Hypothalamus (tissue), 51 donors: ENCODE measurements at places on chromosomes 2 and 18.

- no peak for DNase-seq
Measured at GRCh38 chr2:64850642-64851041, 138.6 kb upstream of the SLC1A4 start.

GRCh38 chr2:8628179-8628865 is 53.5 kb upstream of the ID2 start:
- no peak for DNase-seq

- no peak for DNase-seq
Measured at GRCh38 chr2:240812301-240812680, 7.7 kb downstream of the KIF1A start.

DNA sequence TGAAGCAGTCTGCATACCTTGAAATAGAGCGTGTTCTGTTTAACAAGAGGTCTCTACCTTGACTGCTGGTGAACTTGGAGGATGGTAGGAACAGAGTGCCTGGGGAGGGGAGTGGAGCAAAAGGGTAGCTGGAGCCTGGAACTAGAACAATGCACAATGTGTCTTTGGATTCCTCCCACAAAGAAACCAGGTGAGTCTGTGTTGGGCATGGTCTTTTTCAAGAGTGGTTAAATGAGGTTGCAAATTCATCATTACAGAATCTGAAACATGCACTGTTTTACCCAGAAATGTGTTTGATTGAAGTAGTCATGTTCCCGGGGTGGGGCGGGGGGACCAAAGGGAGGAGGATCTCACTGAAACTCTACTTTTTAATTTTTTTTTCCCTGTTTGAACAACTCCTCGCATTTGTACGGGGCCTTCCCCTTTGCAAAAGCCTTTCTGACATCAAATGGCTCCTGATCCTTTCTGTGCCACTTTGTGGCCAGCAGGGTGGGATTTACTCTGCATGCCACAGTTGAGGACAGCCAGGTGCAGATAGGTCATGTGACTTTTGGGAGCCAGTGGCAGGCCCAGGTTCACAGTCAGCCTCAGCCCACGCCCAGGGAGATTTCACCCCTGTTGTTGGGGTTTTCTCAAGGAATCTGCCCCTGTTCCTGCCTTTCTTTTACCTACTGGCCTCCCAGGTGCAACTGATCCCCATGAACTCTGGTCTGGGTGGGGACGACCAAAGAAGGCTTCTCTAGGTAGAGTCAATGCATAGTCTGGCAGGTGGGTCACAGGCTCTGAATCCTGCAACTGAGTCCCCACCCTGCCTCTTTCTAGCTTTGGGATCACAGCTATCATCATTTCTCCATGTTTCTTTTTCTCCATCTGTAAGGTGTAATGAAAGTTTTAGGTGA is 28.2 kb downstream of the MYCN start:
- DNase-seq = no peak

DNA sequence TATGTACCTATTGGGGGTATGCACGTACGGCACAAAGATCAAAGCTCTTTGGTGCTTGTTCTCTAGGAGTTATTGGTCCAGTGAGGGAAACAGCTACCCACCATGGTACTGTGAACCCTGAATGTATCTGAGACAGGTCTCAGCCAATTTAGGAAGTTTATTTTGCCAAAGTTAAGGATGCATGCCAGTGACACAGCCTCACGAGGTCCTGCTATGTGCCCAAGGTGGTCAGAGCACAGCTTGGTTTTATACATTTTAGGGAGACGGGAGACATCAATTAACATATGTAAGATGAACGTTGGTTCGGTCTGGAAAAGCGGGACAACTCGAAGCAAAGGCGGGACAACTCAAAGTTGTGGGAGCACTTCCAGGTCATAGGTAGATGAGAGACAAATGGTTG is 75.8 kb downstream of the SOWAHC start:
- DNase-seq = no peak

- no peak for DNase-seq
Measured at GRCh38 chr2:8255448-8255800, 426.4 kb upstream of the ID2 start.

- no peak for DNase-seq
Measured at GRCh38 chr2:156580501-156580900, 144.3 kb downstream of the GPD2 start.

DNA sequence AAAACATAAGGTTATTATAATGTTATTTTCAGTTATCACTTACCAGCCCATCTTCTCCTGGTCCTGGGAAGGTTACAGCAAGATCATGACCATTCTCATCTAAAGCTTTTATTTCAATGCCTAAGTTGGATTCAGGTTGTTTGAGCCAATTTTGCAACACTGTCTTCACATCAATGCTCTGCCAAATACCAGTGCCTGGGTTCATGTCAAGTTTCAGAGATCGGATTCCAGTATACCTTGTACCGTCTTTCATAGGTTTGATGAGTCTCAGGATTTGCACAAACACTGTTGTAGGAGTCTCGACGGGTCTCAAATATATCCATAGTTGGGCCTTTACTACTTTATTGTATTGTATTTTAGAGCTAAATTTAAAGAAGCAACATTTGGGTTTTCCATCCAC is 2.5 kb downstream of the MSTN start:
- no peak for DNase-seq

- DNase-seq = no peak
Measured at GRCh38 chr2:230124757-230125431, 56.2 kb upstream of the SLC16A14 start.

GRCh38 chr18:12278741-12279682 is 24.9 kb downstream of the CIDEA start:
- DNase-seq = peak; percentile 81

DNA sequence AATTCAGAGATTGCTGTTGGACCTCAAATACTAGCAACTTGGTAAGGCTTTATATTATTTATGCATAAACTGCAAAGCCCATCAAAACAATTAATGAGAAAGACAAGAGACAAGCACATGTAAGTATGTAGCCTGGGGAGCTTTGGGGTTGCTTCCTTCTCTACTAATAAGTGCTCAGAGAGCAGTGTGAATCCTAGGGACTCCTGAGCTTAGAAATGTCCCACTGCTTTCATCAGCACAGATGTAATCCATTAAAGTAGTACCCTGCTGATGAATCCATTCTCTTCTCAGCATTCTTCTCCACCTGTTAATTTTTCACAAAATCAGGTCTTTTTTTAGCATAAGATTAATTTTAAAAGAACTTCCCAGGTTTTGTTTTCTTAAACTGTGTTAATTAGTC is 485.6 kb downstream of the PTH2R start:
- DNase-seq = no peak

DNA sequence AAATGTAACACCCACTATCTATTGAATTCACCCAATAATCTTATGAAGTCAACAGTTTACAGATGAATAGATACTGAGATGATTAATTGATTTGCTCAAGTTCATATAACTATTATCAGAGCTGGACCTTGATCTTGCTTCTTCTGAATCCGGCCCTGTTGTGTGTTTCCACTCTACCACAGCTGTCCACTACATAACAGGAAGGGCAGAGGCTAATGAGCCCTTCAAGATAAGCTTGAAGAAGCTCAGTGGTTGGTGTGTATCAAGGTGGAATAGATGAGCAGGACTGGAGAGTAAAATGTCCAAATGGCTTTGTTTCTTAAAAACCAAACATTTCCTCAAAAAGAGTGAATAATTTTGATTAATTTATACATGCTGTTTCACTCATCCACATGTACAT is 56.4 kb upstream of the ITGB6 start:
- no peak for DNase-seq

- DNase-seq = peak; percentile 51
Measured at GRCh38 chr2:119367472-119368099, 809 bp downstream of the DBI start.

DNA sequence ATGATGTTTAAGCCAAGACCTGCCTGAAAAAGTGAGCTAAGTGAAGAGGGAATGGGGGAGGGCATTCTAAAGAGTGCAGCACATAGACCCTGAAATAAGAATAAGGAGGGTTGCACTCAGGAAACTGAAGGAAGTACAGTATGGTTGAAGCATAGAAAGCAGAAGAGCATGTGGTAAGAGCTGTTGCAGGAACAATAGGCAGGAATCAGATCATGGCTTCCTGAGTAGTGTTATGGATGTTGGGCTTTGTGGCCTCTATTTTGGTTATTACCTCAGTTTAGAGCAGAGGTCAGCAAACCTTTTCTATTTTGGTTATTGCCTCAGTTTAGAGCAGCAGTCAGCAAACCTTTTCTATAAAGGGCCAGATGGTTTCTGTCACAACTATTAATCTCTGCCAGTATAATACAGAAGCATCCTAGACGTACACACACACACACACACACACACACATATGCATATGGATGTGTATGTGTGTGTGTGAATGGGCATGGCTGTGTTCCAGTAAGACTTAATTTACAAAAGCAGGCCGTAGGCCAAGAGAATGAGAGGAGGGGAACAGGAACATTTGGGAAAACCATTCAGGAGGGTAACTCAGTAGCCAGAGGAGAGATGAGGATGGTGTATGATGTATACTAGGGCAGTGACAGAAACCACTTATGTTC is 91.1 kb upstream of the MYO3B start:
- DNase-seq = no peak

GRCh38 chr2:168244318-168244717 is 3.1 kb downstream of the STK39 start:
- no peak for DNase-seq

- peak; percentile 41 for DNase-seq
Measured at GRCh38 chr2:230866756-230867523, 2.2 kb downstream of the ITM2C start.

DNA sequence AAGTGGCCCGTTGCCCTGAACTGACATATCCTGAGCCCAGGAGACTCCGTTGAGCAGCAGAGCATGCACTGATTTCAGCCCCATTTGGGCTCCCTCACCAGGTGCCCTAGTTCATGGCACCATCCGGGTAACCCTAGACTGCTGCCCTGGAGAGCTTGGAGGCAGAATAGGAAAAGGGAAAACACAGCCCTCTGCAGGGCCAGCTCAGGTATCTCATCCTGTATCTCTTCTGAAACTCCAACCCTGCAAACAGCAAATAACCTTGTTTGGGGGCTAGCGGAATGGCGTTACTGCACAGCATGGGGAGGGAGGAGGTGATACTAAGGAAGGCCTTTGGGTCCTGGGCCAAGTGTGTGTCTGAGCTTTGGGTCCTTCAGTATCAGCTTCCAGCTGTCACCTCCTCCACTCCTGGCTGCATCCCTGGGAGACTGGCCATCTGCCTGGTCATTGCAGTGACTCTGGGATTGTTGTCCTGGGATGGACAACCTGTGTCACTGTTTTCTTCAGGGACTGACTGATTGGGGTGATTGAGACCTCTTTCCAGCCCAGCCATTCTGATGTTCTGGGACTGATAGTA is 233.8 kb upstream of the SKOR2 start:
- DNase-seq = no peak

GRCh38 chr2:75589391-75590105 is 28.8 kb upstream of the EVA1A start:
- DNase-seq = no peak

GRCh38 chr2:232310121-232310520 is 68.4 kb upstream of the ALPP start:
- DNase-seq = no peak

DNA sequence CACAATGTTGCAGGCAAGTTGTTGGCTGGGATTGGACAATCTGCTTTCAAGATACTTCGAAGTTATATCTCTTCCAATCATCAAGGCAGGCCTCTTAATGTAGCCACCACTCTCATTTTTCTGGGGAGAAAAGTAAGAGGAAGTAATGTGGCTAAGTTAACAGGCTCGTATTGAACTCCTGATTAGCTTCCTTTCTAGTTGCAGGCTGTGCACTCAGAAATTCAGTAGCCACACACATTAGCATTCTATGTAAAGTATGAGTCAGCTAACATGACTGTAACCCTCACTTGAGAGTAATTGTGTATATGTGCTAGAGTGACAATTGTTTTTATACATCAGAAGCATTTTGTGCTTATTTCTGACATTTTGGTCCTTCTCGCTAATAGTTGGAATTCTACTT is 3.3 kb downstream of the TWSG1 start:
- DNase-seq = no peak

DNA sequence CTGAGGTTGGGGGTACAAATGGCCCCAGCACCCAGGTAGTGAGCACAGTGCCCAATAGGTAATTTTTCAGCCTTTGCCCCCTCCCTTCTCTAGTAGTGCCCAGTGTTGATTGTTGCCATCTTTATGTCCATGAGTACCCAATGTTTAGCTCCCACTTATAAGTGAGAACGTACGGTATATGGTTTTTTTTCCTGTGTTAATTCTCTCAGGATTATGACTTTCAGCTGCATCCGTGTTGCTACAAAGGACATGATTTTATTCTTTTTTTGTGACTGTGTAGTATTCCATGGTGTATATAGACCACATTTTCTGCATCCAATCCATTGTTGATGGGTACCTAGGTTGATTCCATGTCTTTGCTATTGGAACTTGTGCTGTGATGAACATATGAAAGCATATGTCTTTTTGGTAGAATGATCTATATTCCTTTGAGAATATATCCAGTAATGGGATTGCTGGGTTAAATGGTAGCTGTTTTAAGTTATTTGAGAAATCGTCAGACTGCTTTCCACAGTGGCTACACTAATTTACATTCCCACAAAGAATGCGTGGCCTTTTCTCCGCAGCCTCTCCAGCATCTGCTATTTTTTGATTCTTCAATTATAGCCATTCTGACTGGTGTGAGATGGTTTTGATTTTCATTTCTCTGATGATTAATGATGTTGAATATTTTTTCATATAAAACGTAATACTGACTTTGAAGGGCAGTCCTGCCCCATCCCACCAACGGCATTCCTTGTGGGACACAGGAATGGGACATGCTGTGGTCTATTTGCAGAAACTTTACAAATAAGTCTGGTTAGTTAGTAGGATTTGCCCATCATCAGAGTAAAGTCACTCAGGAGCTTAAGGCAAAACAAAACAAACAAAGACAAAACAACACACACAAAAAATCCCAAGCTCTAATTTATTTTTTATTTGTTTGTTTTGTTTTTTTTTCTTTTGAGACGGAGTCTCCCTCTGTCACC is 135.0 kb downstream of the MYCN start:
- DNase-seq = no peak

GRCh38 chr18:64333584-64333983 is 184.7 kb upstream of the LINC00305 start:
- no peak for DNase-seq

DNA sequence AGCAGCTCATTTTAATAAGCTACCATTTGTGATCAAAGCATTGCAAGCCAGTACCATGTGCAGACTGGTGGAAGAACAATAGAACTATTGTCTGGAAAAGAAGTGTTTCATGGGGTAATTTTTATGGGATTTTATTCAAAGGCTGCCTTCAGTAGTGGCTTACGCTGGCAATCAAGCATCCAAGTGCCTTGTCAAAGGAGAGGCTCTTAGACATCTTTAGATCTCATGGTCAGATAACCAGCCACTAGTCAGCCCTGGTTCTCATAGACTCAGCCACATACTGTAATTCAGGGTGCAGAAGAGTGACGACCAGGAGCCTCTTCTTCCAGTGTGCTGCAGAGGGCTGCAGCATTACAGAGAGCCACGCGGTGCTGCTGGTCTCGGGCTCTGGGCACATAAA is 98.5 kb upstream of the NOSTRIN start:
- DNase-seq = no peak

DNA sequence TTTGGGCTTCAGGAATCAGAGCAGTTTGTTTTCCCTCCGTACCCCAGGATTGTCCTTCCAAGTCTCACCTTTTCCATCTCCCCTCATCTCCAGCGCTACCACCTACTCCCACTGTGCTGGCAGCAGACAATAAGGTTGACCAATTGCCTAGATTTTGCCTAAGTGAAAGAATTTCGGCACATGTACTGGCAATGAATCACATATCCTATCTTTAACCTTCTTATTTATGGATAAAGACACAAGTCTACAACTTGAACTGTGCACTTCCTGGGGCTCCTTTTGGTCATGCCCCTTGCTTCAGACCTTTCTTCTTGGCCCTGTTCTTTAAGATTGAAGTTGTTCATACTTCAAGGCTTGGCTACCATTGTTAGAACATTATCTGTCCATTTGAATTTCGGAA is 71.4 kb downstream of the KCMF1 start:
- no peak for DNase-seq

GRCh38 chr2:160674146-160674750 is 180.6 kb upstream of the RBMS1 start:
- no peak for DNase-seq
